ENCODE measurements at places on chromosomes 13 and 19.

DNA sequence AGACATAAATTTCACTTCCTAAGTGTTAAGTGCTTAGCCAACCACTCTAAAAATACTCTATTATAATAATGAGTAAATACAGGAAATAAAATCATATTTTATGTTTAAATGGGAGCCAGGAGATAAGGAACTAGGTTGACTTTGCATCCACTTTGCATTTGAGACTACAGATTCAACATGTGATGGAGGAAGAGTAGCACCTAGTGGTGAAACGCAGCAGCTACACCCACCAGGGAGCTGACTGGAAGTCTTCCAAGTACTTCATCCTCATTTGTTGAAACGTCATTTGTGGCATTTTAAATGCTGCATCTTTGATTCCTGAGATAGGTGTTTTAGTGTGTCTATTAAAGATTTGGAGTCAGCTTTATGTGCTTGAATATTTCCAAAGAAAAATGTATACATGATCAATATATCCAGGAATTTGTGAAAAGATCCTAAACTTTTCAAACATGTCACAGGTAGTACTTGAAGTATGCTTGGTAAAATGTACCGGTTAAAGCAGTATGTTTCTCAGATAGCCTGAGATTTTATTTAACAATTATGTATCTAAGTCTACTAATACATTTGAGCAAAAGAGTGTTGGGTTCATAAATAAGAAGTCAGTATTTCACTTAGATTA lies 17.4 kb upstream of the KCTD12 start:
- DNase-seq, result peak; percentile 73

DNA sequence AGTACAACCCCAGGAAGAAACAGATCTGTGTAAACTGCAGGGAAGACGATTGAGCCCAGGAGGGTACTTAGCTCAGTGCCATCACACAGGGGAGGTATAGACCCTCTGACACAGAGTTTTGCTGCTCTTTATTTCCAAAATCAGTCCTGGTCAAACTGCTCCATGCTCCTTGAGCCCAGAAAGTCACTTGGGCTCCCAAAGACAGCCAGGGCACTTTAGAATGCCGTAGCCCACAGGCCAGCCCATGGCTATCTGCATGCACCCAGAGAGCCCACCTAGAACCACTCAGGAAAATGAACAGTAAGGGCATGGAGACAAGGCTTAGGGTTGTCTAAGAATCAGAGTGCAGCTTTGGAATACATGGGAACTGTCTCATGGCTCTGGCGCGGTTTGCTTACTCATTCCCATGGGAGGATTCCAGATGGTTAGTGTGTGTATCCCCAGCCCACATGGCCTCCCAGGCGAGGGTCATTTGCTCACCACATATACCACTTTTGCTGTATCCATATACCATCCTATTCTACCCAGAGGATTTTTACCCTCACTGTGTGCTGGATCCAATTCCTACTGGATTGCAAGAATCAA lies 14.7 kb upstream of the PDCD5 start:
- DNase-seq, result no peak

GRCh38 chr13:29292045-29292444 lies 303.4 kb downstream of the SLC7A1 start:
- no peak for DNase-seq

- peak; percentile 61 for DNase-seq
These were observed 32.3 kb upstream of the MED4 start for GRCh38 chr13:48126944-48127830.

DNA sequence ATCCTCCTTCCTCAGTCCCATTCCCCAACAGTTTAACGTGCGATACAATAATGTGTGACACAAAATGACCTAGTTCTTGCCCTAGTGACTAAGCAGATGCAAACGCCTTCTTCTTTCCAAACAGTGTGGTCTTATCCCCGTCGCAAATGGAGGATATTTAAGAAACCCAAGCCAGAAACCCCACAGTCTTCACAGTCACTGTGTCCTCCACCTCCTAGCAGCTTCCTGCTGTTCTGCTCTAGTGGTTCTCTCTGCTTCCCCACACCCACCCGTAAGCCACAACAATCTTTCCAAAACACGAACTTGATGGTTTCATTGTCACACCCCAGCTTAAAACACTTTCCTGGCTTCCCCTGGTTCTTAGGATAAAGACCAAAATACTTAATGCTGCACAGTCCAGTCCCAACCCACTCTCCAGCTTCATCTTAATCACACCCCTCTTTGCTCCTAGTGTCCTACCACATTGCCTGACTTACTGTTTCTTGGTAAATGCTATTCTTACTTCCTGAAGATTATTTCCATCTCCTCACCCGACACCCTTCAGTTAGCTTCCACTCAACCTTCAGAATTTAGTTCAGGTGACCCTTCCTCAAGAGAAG lies 32.3 kb downstream of the ITM2B start:
- no peak for DNase-seq
